ENCODE measurements at places on chromosomes 7 and 10. TPM values are rescaled to one million over a fixed set of nuclear protein-coding genes. Genes with fewer than 3 reads are reported as not detected.

PTPRN2 gene
- 0.46 TPM for total RNA-seq

PAX4 gene
- not detected for total RNA-seq

PNLIPRP1 gene
- not detected for total RNA-seq

EIF5AL1 gene
- 0.46 TPM for total RNA-seq

CCDC3 gene
- total RNA-seq: 0.18 TPM

SH2D4B gene
- not detected for total RNA-seq

EBF3 gene
- not detected for total RNA-seq

SPDYE5 gene
- total RNA-seq: not detected

CYP26C1 gene
- total RNA-seq: 0.09 TPM

SEMA3C gene
- not detected for total RNA-seq

RELN gene
- total RNA-seq: not detected

ANXA8 gene
- not detected for total RNA-seq

SFMBT2 gene
- total RNA-seq: 18.0 TPM

FAM221A gene
- 8.1 TPM for total RNA-seq
